ENCODE measurements at places on chromosomes 2 and 18.

DNA sequence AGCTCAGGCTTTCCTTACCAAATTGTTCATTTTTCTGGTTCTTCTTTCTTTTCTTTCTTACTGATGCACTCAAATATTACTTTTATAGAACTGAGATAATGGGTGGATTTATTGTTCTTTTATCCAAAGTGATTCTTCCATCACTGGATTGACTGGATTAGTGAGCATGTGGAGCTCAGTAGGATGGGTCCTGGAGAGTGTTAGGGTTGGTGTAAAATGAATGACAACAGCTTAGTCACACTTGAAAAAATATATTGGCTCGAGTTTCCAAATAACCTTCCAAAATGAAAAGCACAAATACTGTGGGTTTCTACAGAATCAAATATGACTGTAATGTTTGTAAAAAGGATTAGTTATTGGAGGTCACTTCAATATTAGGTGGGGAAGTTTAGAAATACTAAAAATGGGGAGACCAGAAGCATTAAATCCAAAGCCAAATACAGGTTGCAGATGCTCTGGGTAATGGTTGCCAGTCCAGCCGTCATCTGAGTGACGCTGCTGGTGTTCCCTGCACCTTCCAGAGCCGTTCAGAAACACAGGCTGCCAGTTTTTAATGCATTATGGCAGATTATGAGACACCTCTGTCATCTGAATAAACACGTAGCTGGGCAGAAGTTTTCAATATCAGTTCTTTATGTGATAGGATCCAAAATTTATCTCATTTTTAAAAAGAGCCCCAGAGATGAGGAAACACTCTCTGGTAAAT, 294.8 kb upstream of the NRP2 start:
- DNase-seq = no peak

- DNase-seq = no peak
Observed at GRCh38 chr2:71630454-71631328, 177.3 kb downstream of the DYSF start.

DNA sequence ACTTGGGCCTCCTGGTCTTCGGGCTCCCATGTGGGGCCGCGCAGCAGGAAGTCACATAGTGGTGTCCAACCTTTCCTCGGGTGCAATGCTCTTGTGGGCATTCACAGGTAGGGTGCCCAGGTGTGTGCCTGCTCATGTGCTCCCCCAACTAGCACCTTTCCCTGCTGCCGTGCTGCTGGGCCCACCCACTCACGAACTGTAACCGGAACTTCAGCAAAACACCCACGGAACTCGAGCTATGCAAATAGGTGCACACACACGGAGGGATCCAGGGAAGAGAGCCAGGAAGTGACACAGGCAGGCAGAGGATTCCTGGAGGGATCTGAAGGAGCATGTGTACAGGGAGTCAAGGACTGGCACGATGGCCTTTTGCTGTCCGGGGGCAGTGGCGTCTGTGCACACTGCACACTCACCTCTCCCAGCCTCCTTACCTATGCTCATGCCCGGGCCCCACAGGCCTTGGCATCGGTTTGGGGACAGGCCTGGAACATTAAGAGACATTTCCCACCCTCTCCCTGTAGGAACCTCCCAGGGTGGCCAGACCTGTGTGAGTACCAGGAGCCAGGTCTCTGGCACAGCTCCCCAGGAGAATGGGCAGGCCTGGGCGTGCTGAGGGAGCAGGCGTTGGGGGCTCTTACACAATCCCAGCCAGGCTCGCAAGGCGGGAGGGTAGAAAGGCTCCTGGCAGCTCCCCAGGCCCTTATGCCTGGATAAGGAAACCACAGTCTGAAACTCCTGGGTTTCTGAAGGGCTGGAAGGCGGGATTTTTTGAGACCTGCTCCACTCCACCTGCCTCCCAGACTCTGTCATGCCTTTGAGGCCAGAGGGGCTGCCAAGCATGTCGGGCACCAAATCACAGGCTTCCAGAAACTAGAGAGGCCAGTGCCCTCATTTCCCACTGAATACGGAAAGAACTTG, 6.6 kb upstream of the PTMA start:
- DNase-seq = no peak

DNA sequence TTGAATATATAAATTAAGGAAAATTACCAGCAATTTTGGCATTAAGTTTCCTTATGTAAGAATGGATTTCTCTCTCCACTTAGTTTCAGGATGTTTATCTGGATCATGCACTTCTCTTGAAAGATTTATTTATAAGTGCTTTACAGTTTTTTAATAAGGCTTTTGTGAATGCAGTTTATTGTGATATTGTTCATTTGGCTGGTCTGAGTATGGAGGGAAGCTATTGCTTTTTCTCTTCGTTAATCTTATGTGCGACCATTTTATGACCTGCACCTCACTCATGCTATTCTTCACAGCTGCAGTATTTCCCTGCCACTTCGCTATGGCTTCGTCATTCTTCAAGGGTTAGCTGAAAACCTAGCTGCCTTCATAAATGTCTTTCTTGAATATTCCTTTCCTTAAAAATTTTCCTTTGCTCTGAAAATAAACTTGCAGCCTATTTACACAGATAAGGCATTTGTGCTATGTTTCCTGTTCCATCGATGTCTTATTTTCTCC, 233.4 kb downstream of the SOCS6 start:
- no peak for DNase-seq

DNA sequence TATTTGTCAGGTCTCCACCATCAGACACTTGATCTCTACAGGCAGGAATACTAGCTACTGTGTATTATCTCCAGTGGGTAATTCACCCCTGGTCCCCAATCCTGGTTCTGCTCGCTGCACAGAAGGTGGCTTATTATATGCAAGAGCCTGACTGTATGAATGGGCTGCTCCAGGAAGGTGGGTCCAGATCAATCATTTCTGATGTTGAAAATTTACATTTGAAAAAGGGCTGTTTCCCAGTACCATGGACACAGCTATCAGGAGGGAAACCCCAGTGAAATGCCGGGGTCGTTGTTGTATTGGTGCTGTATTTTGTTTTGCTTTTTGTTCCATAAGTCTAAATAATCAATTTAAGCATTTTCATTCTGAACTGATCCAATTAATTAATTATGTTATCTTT, 367.6 kb downstream of the RND3 start:
- DNase-seq = no peak

Measured in esophagus muscularis mucosa (tissue), 4 donors.